Cardiac muscle cell (in vitro differentiated cells and primary cell): ENCODE measurements at places on chromosomes 3 and 15. TPM values are rescaled to one million over a fixed set of nuclear protein-coding genes. Genes with fewer than 3 reads are reported as not detected.

DNA sequence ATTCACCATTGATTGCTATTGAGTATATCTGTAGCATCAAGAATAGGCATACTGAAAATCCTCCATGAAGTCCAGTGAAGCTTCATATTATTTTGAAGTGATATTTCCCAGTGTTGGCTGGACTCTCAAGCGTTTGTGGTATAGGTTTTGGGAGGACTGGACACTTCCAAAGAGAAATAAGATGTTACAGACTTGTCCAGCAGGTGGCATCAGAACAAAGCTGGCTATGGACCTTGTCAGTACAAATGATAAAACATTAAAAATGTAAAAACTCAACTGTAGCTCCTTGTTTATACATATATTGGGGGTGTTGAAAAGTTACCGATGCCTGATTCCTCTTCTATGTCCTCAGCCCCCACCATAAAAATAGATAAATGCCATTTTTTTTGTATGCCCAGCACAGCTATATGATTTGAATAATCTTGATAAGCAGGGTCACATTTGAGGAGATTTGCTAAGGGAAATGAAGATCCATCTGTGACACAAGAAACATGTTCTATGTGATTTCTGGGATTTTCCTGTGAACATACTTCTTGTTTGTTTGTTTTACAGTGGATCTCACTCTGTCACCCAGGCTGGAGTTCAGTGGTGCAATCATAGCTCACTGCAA is 54.5 kb upstream of the GOLGA6B start:
- peak; percentile 65 for DNase-seq

DNA sequence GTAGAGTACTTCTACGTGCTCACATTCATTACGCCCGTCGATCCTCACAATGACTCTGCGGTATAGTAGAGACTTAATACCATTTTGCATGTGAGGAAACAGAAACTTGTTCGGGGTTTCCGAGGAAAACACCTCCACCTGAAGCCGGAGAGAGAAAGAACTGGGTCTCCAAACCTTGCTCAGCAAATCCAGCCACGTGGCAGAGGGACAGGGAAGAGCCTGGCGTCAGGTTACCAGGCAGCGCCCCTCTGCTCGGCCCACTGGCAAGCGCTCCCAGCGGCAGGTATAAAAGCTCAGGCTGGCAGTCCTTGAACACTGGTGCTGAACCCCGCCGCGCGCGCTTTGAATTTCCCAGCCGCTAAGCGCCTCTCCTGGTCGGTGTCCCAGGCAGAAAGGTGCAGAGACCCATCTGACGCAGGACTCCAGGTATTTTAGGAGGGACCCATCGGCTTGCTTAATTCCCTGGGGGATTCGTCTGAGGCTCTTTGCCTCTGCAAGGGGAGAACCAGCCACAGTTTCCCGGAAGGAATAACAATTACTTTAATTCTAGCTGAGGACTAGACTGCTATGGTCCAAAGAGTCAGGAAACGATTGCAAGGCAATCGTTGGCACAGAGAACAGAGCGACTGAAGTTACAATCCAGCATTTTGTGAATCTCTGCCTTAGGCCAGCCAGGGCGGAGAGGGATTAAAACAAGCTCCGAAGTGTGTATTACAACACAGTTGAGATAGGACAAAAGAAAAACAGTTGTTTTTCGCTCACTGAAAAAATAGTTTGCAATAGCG is at the start of gene C2CD4A:
Gene C2CD4A (plus strand): TSS at position 315 of the 785 bp plus-strand sequence. CDS start 637 bp downstream, outside the sequence.
- DNase-seq = peak; percentile 91

GRCh38 chr3:60650171-60650570 is 601.1 kb downstream of the FHIT start:
- no peak for DNase-seq

DNA sequence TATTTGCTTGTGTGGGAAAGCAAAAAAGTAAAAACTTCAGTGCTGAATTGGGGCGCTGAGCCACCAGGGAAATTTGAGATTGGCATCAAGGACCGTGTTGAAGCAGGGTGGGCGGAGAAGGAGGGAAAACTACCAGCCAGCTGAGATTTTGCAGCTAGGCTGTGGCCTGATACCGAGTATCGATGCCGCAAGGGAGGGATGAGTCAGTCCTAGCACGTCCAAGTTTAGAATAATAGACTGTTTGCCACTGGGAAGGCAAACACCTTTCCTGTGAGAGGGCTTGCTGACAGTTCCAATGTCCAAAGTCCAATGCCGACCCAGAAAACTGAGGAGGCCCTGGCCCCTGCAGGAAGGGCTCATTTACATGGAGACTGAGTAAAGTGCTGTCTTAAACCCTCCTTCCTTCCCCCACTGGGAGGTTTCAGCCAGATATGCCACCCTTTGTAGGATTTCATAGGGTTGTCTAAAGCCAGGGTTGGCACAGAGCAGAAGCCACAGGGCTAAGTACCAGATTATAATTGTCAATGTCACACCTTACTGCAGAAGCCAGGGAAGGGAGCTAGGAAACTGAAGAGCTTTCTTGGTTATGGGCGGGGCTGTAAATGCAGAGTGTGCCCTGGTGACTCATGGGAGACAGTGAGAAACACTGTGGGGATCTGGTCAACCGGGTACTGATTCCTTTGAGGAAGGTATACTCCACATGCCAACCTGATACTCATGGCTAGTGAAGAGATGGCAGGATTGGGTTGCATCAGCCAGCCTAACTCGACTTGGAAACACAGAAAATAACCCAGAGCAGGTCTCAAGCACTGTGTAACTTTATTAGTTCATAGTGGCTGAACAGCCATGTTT is 28.4 kb upstream of the PIK3CB start:
- DNase-seq = no peak

DNA sequence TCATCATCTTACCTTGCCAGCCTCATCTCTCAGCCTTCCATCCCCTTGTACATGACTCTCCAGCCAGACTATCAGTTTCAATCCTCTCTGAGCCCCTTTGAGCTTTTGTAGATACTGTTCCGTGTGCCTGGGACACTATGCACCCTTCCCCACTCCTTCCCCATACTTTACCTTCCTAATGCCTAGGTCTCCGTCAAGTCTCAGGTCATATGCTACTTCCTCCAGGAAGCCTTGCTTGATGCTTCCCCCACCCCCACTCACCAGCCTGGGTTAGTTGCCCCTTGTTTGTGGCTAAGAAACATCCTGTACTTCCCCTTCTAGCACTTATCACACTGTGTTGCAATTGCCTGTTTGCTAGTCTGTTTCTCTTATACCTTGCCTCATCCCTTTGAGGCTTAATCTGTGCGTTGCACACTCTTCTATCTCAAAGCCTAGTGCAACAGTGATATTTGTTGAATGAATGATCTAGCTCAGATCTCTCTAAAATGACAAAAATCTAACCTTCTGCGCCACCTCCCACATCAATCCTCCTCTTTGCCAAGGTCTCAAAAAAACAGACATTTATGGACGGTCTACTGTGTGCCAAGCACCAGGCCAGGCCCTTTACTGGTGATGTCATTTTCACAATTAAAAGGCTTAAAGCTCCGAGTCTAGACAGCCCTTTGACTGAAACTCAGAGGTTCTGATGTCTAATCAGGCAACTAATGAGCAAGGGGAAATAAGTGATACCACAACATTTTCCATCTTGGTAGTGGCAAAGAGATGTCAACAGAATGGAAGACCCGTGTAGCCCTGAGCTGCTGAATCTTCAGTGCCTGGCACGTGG is 6.5 kb upstream of the USP3 start:
- DNase-seq = no peak

DNA sequence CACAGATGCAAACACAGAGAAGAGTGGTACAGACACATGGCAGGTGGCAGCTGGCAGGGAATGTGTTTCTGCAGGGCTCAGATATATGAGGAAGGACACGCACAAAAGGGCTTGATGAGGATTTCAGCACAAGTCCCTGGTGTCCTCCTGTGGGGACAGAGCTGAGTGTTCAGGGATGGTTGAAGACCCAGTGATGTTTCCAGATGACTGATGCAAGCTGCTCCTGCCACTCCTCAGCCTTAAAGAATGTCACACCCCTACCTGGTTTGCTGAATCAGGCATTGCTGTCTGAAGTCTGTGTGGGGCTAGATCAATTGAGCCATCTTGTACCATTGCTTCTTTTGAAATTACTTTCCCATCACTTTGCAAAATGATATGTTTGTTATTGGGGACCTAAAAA is 40.2 kb downstream of the TNFAIP8L3 start:
- DNase-seq = no peak

GRCh38 chr15:79849789-79850188 is 47.0 kb downstream of the MTHFS start:
- peak; percentile 38 for DNase-seq

DNA sequence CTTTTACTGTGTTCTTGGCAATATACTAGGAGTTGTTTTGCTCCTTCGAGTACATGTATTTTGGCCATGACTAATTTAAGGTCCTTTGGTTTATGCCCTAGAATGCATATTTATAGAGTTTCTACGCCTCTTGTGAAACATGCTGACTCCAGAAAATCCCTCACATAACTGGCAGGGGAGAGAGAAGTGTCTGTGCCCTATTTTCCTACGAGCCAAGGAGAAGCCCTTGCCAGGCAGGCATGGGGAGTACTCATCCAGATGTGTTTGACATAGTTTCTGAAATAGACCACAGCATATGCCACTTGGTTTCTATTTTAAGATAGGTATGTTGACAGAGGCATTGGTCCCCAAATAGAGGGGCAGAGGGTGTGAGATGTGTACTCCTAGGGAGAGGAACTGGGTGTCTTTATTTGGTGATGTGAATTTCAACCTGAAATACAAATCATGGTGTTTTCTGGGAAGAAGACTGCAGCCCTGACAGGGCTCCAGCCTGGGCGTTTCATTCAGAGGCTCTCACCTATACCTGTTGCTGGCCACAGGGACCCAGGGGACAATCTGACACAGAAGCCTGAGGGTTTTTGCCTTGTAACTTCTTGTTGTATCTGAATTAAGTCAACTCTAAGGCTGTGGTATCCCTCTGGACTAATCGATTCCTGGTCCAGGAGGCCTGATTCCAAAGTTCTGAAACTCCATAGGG is 267.8 kb upstream of the C2CD4B start:
- no peak for DNase-seq

GRCh38 chr3:69143612-69144011 is 21.2 kb upstream of the LMOD3 start:
- no peak for DNase-seq

The SQOR gene
- total RNA-seq = 0.95 and 1.3 TPM in 2 replicates

The TRIM42 gene
- total RNA-seq = not detected in 2 replicates

The GOLGA8T gene
- 0.99 and 2.1 TPM in 2 replicates for total RNA-seq

The CLDN18 gene
- total RNA-seq = 0.07 TPM in 1 of 2 replicates, not detected in the other

The IL17RD gene
- total RNA-seq = 23.1 and 110 TPM in 2 replicates
